Large intestine (tissue), 12 donors: ENCODE measurements at places on chromosomes 1 and 21. TPM values are rescaled to one million over a fixed set of nuclear protein-coding genes. Genes with fewer than 3 reads are reported as not detected.

DNA sequence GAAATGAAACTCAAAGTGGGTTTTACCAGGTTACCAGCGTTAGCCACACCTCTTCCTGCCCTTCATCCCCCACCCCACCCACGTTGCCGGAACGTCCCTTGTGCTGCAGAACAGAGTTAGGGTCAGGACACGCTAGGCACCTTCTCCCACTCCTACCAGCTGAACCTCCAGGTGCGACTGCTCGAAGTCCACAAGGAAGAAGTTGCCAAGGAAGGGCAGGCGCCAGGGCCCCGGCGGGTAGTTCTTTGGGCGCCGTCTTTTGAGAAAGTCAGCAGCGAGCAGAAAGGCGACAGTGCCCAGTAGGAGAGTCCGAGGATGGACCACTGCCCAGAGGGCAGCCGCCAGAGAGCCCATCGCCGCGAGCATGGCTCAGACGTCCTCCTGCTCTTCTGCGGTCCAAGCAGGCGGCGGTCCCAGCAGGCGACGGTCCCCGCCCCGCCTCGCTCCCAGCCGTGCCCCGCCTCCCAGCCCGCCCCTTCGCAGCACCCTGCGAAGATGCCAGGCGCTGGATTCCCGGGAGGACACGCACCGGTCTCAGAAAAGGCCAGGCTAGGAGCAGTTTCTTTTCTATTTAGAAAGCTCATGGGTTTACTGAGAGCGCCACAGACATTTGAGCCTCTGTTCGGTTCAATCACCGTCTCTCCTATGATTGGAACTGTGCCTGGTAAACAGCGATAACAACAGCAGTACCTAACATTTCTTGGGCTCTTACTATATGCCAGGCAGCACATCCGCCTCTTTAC, at the start of gene CYP2J2:
Gene CYP2J2 (minus strand): TSS at position 393 of the 743 bp plus-strand sequence. CDS start 27 bp downstream, at position 366.
- peak; percentile 85 for DNase-seq

GRCh38 chr21:26273686-26274313, 103.2 kb upstream of the APP start:
- no peak for DNase-seq

DNA sequence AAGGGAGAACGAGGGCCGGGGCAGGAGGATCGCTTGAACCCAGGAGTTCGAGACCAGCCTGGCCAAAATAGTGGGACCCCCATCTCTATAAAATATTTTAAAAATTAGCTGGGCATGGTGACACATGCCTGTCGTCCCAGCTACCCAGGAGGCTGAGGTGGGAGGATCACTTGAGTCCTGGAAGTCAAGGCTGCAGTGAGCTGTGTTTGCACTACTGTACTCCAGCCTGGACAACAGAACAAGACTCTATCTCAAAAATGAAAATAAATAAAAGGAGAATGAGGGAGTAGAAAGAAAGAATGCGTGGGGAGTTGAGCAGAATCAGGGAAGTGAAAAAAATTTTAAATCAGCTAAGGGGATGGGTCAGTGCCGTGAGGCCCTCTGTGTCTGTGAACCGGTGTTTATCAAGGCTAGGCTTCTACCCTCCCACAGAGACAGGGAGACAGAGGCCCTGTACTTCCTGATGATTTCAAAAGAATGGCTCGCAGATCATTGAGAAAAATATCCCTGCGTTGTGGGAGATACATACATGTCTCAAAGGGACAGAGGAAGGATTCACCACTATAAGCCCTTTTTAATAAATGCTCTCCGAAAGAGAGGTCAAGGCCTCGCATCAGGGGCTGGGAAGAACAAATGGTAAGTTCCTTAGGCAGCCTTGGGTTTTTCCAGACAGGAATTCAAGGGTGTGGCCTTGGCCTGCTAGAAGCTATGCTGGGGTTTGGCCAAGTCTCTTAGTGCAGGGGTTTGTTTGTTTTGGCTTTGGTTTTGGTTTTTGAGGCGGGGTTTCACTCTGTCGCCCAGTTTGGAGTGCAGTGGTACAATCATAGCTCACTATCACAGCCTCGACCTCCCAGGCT, 20.7 kb downstream of the IL10RB start:
- no peak for DNase-seq

GRCh38 chr1:180975551-180975950, 47.1 kb downstream of the STX6 start:
- DNase-seq, result no peak

The FOXD3 gene
- polyA plus RNA-seq, result 1.6 TPM

DNA sequence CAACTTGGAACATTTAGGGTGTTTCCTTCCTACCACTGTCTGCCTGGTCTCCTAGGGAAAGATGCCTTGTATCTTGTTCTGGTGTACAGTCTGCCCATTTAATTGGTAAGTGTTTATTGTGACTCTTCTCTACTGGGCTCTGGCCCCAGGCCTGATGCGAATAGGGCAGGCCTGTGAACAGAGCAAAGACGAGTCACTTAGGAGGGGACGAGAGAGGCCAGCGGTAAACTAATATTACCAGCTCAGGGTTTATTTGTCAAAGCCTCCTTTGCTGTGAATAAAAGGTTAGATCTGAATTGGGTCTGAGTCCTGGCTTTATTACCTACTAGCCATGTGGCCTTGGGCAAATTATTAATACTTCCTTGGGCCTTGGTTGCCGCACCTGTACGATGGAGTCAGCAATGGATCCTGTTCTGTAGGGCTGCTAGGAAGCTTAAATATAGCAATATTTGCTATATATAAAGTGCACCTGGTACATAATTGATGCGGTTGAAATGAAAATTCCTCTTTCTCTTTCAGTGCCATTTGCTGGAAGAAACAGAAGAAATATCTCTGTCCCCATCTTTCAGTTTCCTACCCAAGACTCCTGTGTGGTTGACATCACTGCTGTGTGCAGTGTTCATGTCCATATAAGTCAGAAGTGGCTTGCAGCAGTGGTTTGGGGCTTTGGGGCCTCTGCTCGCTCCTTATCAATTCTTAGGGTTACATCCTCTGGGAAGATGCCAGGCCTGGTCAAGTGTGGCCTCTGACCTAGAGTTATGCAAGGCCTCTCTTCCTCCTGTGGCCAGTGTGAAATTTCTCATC, 32.4 kb downstream of the MAPKAPK2 start:
- no peak for DNase-seq

The HDGF gene
- polyA plus RNA-seq, result 244 TPM

DNA sequence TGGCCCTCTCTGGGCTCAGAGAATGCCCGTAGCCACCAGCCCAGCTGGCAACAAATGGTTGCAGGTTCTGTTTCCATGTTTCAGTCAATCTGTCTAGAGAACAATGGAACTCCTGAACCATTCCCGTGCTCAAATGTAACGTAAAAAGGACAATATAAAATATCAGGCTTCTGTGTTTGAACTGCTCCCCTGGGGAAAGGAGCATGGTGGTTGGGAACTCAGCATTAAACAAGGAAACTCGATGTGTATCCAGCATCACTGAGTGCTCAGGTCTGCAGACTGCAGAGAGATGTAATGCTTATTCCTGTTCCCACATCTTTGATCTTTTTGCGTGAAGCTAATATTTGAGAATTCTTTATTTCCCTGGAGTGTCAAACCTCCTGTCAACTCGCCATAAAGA, 326.5 kb downstream of the KIF26B start:
- DNase-seq, result no peak

GRCh38 chr1:6385488-6386191, 7.9 kb downstream of the ACOT7 start:
- no peak for DNase-seq

DNA sequence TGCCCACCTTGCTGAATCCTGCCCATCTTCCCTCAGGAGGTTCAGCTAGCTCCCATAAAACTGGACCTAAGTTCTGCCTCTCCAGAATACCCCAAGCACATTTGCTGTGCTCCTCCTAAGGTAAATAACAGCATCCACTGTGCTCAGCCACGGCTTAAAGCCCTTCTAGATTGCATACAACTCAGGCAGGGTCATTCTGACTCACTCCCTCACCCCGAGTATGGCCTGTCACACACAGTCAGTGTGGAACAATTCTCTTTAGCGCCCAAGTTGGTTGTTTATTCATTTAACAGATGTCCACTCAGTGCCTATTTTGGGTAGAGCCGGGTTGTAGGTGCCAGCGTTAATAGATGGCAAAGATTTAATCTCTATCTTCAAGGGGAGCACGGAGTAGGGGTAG, 147.5 kb upstream of the EDN2 start:
- DNase-seq, result no peak

GRCh38 chr1:162466797-162467196, 30.8 kb upstream of the UHMK1 start:
- DNase-seq, result no peak

DNA sequence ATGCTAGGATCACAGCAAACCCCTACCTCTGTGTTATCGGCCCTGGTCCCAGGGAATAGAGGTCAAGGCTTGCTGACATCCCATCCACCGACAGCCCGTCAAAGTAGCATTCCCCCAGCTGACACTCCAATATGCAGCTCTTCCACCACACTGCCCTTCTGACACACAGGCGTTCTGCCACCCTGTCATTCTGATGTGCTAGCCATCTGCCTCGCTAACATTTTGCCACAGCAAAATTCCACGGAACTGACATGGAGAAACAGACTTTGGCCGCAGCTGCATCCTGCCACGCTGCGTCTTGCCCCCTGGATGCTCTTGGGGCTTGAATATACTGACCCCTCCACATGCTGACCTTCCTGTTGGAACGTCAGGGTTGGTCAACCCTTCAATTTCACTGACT, 163.2 kb upstream of the CSF3R start:
- no peak for DNase-seq

GRCh38 chr1:114745291-114745690, 12.5 kb downstream of the CSDE1 start:
- no peak for DNase-seq

The KRTAP7-1 gene
- not detected for polyA plus RNA-seq

The PLXNA2 gene
- polyA plus RNA-seq, result 11.7 TPM

The AGT gene
- polyA plus RNA-seq, result 191 TPM
